ENCODE measurements at places on chromosomes 5 and 9.

- no peak for DNase-seq
Measured at GRCh38 chr5:141707510-141707909, 25.5 kb upstream of the ARAP3 start.

DNA sequence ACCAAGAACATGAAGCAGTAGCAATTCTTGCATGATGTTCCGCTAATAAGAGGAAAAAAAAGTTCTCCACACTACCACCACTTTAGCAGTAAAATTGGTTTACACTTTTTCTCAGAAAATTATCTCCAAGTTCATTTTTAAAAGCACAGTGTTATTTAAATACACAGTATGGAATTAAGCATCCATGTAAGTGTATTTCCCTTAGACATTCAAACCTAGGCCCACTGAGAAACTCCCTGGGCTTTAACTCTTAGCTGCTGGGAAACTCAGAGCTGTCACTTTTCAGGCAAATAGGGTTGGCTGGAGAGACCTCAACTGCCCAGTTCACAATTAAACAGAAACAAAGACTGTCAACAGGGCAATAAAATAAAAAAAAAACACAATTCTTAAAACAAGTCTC lies 2.7 kb downstream of the GNAQ start:
- no peak for DNase-seq

- DNase-seq: no peak
Measured at GRCh38 chr5:88819301-88819999, 63.5 kb downstream of the MEF2C start.

- DNase-seq: no peak
Measured at GRCh38 chr5:19172926-19173470, 815.0 kb downstream of the CDH18 start.

- no peak for DNase-seq
Measured at GRCh38 chr5:139708877-139709581, 60.9 kb downstream of the CXXC5 start.

DNA sequence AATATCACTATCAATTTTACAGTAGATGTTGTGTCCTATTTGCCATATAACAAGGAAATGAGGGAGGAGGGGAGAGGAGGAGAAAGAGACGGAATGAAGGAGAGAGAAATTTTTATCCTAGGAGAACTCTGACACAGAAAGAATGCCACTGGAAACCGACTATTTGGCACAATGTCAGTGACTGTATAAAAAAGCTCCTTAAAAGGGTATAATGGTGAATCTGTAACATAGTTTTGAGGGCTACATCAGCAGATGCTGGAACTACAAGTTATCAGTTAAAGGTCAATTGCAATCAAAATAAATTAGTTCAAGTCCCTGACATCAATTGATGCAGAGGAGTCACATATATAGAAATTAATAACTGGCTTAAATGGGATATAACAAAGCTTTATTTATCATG lies 5.7 kb downstream of the EDIL3 start:
- DNase-seq: no peak

- DNase-seq: no peak
Measured at GRCh38 chr5:135095052-135095715, 61.2 kb upstream of the PITX1 start.

DNA sequence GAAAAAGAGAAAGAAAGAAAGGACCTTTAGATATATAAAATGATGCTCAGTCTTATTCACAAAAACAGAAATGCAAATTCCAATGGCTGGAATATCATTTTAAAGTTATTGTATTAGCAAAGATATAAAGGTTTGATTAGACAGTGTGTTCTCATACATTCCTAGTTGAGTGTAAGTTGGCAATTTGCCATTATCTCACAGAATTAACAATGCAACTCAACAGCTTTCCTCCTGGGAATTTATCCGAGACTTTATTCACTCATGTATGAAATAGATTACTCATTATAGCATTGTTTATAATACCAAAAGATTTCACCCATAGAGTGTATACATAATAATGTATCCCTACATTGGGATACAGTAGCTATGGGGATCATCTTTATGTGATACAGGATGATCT lies 27.1 kb upstream of the MLLT3 start:
- no peak for DNase-seq

GRCh38 chr5:84227236-84227635 lies 157.4 kb downstream of the EDIL3 start:
- no peak for DNase-seq

DNA sequence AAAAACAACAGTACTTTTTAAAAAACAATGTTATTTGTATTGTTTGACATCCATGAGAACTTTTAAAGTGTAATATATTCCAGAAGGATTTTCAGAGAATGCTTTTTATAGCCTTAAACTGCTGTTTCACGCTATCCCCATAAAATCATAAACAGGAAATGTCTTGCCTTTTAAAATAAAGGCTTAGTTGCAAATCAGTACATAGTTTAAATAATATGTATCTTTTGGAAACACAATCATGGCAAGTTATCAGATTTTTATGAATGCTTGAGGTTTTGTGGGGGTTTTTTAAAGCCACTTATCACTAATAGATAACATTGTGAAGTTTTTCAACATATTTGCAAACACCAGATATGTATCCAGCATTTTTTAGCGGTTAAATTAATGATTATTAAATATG lies 37.2 kb upstream of the F2RL2 start:
- no peak for DNase-seq

GRCh38 chr5:14281746-14282181 lies 138.6 kb downstream of the TRIO start:
- DNase-seq: peak; percentile 19

DNA sequence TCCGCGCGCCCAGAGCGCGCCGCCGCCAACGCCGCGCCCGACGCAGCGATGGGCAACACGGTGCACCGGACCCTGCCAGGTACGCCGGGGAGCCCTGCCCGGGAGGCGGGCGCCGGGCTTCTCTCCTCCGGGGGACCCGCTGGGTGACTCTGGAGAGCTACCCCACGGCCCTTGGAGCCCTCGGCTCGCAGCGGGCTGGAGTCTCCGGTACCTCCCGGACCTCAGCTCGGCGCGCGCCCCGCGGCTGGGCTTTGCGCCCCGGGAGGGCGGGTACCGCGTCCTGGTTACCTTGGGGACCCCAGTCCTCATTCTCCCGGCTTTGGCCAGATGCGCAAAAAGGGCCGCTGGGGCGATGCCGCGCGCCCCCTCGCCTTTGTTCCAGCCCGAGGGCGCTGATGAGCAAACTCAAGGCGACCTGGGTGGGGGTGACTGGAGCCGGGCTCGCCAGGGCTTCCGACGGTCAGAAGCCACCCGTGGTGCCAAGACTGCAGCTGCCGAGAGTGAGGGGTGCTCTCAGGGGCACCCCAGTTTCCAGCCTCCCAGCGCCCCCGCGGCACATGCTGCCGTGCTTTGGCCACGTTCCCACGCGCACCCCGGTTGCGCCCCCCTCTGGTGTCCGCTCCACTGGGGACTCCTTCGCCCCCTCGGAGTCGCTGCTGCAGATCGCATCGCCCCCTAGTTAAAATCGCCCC lies 442 bp downstream of the NEURL1B start:
- DNase-seq: no peak

GRCh38 chr9:1065130-1065529 lies 15.0 kb downstream of the DMRT2 start:
- DNase-seq: no peak

GRCh38 chr9:122546196-122546595 lies 6.7 kb upstream of the OR1N2 start:
- no peak for DNase-seq

- DNase-seq: no peak
Measured at GRCh38 chr5:16603701-16604100, 13.1 kb downstream of the RETREG1 start.

- DNase-seq: no peak
Measured at GRCh38 chr9:133977421-133978201, 14.5 kb downstream of the VAV2 start.

DNA sequence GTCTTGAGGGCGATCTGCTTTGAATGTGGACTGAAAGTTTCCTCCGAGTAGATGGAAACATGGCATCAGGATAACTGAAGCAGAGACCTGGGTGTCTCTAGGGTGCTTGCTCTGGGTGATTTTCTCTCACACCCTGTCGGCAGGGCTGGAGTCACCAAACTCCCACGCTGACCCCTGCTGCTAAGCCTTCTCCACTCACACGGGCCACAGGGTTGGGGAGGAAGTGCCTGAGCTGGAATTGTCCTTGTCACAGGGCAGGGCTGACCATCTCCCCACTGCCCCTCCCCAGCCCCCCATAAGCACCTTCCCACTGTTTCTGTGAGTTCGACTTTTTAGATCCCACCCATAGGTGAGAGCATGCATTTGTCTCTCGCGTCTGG lies 212.9 kb downstream of the FANCC start:
- no peak for DNase-seq

- DNase-seq: no peak
Measured at GRCh38 chr5:135813758-135814157, 20.7 kb upstream of the SLC25A48 start.

- no peak for DNase-seq
Measured at GRCh38 chr9:11356067-11356466, 743.3 kb upstream of the PTPRD start.

DNA sequence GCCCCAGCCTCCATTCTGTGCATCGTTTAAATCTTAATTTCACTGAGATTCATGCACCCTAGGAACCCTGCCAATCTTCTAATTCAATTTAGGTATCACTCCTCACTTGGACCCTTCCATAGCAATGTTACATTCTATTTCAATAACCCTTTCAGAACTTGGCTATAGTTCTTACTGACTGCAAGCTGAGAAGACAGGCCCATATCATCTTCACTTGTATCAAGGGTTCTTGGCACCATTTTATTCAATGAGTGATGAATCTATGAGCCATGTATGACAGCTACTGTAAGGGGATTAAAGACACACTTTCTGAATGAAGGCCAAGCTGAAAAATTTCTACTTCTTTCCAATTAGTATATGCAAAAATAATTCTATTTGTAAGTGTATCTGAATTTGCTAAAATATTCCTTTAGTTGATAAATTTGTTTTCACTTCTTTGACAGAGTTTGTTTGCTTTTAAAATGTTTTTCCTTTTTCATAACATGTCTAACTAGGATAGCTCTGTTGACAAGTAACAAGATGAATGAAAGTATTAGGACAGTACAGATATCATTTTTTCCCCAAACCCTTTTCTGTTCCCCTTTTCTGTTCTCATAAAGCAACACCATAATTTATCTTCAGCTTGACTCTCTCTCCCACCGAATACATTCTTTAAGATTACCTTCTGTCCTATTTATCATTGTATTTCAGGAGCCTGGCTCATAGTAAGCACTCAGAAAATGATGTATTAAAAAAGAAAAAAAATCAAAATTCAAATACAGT lies 9.6 kb downstream of the ITGA2 start:
- DNase-seq: no peak

GRCh38 chr9:71121275-71122021 lies at the start of gene TRPM3:
TSS of gene TRPM3 (minus strand) at chr9:71121621. CDS start at chr9:71121354, 267 bp downstream.
- no peak for DNase-seq

DNA sequence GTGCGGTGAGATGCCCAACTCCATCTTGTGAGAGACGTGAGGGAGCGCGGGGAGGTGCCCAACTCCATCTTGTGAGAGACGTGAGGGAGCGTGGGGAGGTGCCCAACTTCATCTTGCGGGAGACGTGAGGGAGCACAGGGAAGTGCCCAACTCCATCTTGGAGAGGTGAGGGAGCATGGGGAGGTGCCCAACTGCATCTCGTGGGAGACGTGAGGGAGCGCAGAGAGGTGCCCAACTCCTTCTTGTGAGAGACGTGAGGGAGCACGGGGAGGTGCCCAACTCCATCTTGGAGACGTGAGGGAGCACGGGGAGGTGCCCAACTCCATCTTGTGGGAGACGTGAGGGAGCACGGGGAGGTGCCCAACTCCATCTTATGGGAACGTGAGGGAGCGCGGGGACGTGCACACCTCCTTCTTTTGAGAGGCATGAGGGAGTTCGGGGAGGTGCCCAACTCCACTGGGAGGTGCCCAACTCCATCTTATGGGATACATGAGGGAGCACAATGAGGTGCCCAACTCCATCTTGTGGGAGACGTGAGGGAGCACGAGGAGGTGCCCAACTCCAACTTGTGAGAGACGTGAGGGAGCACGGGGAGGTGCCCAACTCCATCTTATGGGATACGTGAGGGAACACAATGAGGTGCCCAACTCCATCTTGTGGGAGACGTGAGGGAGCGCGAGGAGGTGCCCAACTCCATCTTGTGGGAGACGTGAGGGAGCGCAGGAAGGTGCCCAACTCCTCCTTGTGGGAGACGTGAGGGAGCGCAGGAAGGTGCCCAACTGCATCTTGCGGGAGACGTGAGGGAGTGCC lies 235.4 kb downstream of the CACNA1B start:
- no peak for DNase-seq

GRCh38 chr5:61319388-61320146 lies 12.5 kb upstream of the ZSWIM6 start:
- peak; percentile 49 for DNase-seq

GRCh38 chr9:136882109-136882946 lies 4.0 kb upstream of the TRAF2 start:
- peak; percentile 95 for DNase-seq

GRCh38 chr9:127887792-127888191 lies 10.3 kb upstream of the AK1 start:
- no peak for DNase-seq

- peak; percentile 3 for DNase-seq
Measured at GRCh38 chr9:111828193-111828592, 33.5 kb upstream of the SHOC1 start.

GRCh38 chr5:149903404-149903803 lies 41.2 kb downstream of the PDE6A start:
- no peak for DNase-seq

GRCh38 chr5:154211641-154212390 lies 21.3 kb downstream of the GALNT10 start:
- no peak for DNase-seq

DNA sequence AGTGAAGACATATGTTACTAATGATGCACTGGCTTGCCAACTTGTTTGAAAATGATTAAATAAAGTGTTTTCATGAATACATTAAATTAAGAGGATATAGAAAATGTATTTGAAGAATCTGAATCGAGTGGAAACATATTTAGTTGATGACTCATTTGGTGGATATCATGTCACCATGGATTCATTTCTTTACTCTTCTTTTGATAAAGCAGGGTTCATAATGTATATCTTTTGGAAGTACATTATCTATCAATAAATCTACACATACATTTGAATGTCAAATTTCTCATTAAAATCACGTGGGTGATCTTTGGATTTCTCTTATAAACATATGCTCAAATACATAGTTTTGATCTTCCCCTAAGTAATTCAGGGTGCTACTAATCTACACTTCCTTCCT lies 1148.1 kb upstream of the ACO1 start:
- DNase-seq: peak; percentile 10

GRCh38 chr5:54626407-54626806 lies 108.8 kb downstream of the SNX18 start:
- no peak for DNase-seq

GRCh38 chr5:125485771-125486170 lies 739.3 kb upstream of the ZNF608 start:
- DNase-seq: no peak

- peak; percentile 55 for DNase-seq
Measured at GRCh38 chr5:180618829-180619562, 27.7 kb upstream of the SCGB3A1 start.

GRCh38 chr5:96148376-96148775 lies 186.7 kb upstream of the ELL2 start:
- DNase-seq: no peak

- DNase-seq: no peak
Measured at GRCh38 chr9:128310461-128310860, 11.8 kb downstream of the TRUB2 start.

GRCh38 chr5:147481376-147481775 lies 28.5 kb downstream of the DPYSL3 start:
- no peak for DNase-seq

All from activated CD4-positive, alpha-beta T cell treated with anti-CD3 and anti-CD28 coated beads, Interleukin-2, Interleukin-6, amounts not matched to agents 100 ng/mL and 50 ng/mL, durations not matched to agents 16 hours and 8 hours (primary cell).